ENCODE measurements at places on chromosomes 12 and 14. TPM values are rescaled to one million over a fixed set of nuclear protein-coding genes. Genes with fewer than 3 reads are reported as not detected.

PTHLH gene
- total RNA-seq: not detected

SERPINA10 gene
- not detected for total RNA-seq

BMAL2 gene
- not detected for total RNA-seq

SENP1 gene
- 44.5 TPM for total RNA-seq

OR2AP1 gene
- not detected for total RNA-seq

DUSP16 gene
- 0.25 TPM for total RNA-seq
